ENCODE measurements at places on chromosomes 6 and 20.

- no peak for DNase-seq
Measured at GRCh38 chr6:128519132-128519930, 1.1 kb downstream of the PTPRK start.

GRCh38 chr6:80463197-80463596 is 356.7 kb downstream of the BCKDHB start:
- no peak for DNase-seq

- no peak for DNase-seq
Measured at GRCh38 chr6:169858293-169858934, 107.0 kb downstream of the ERMARD start.

DNA sequence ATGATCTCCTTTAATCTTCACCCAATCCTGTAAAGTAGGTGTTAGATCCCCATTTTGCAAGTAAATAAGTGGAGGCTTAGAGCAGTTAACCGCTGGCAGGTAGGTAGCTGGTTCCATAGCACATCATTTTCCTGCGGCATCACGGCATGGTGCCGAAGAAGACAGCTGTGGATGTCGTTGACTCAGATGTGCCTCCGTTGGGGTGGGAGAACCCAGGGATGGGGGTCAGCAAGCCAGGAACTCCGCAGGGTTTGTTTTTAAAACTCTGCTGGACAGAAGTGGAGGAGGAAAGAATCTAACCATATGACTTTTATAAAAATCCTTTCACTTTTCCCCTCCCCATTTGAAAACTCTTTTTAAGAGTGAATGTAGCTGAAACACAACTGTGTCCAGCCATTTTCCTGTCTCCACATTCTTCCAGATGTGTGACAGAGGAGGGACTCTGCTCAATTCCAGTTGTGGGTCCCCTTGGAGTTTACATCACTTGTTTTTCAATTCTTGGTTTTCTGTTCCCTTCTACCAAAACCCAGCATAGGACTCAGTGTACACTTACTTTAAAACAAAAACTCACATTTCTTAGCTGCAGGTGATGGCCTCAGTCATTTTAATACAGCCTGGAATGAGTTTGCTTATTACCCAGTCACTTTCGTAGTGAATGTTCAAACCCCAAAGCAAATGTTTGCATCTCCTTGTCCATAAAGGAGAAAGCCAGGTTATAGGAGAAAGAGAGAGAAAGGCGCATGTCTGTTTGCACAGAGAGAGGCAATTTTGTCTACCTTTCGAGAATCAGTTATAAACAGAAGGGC is 27.6 kb upstream of the PI16 start:
- DNase-seq: no peak
